CD8-positive, alpha-beta memory T cell (primary cell): ENCODE measurements at places on chromosomes 3 and 15.

DNA sequence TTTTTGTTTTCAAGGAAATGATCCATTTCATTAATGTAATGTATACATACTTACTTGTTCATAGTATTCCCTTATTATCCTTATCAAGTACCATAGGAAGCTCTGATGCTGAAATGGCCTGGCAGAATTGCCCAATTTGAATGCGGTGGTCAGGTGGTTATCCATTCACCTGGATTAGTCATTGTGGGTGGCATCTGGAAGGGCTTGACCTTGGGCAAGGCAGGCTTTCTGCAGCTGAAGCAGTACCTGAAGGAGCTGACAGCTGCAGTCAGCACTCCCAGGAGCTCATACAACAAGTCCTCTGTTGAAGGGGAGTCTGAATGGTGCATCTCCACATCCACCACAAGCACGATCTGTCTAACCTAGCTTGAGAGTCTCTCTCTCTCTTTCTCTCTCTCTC is 12.2 kb upstream of the IQCF5 start:
- DNase-seq: no peak

DNA sequence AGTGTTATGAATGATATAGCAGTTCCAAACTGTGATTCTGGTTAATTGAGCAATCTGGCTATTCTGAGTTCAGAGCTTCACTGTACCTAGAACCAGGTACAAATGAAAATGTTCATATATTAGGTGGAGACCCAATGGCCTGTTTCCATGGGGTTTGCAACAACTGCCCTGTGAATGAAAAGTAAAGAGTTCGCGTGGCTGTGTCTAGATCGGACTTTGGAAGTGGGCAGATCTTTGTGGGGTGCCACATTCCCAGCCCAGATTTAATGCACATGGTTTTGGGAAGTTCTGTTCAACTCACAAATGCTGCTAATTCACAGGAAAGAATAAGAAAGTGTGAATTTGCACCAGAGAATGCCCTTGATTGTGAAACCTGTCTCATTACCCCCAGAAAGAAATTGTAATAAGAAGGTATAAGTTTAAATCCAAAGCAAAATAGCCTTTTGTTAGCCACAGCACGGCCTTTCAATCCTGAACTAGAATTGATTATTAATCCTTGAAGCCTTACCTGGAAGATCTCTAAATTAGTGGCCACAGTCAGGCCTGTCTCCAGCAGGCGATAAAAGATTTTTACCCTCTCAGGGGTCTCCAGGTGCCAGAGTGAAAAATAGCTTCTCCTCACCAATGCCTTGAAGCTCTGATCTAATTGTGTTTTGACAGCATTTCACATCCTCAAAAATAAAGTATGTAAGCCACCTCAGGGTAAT is 22.6 kb downstream of the WHAMM start:
- no peak for DNase-seq

DNA sequence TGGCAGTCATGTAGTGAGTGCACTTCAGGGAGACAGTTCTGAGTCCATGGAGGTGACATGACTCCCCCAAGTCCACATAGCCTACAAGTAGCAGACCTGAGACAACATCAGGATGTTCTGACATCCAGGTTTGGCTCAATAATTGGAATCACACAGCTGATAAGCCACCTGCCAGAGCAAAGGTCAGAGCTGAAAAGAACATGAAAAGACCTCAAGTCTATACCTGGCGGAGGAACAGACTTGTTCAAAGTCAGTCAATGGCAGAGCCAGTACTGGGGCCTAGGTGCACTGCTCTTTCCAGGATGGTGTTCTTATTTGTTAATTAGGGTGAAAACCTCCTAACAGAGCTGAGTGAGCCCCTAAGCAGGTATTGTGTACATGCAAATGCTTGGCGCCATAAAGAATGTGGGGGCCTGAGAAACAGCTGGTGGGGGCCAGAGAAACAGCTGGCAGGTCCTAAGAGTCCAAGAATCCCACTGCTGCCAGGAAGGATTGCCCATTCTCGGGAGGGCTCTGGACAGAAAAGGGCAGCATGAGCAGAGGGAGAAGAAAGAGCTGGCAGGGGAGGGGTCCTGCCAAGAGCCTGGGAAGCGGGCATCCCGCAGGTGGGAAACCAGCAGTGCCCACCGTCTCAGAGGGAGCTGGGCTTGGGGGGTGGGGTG is 17.1 kb downstream of the MASP1 start:
- no peak for DNase-seq

DNA sequence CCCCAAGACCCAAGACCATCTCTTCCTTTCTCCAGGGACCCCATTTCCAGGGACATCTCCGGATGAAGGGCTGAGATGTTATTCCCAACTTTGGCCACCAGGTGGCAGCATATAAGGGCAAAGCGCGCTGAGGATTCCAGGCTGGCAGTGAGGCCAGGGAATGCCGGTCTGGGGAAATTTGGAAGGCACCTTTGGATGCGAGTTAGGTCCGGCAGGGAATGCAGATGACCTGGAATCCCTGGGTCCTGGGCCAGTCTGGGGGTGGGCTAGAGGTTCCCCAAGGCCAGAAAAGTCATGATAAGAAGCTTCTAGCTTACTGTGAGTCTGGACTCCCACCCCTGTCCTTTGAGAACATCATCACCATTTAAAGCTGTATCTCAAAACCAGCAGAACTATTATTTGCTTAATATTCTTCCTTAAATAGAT is 1.6 kb upstream of the CHST13 start:
- DNase-seq: peak; percentile 63

GRCh38 chr3:166324401-166324800 is 487.2 kb upstream of the BCHE start:
- no peak for DNase-seq

GRCh38 chr3:62708638-62709373 is 166.4 kb downstream of the CADPS start:
- DNase-seq: no peak

GRCh38 chr3:73685061-73685460 is 60.3 kb upstream of the PDZRN3 start:
- no peak for DNase-seq

GRCh38 chr15:72195101-72195511 is 2.5 kb downstream of the GRAMD2A start:
- DNase-seq: no peak
